Inflammatory macrophage treated with lipopolysaccharide for 1 hour (primary cell): ENCODE measurements at places on chromosomes 2 and 18.

DNA sequence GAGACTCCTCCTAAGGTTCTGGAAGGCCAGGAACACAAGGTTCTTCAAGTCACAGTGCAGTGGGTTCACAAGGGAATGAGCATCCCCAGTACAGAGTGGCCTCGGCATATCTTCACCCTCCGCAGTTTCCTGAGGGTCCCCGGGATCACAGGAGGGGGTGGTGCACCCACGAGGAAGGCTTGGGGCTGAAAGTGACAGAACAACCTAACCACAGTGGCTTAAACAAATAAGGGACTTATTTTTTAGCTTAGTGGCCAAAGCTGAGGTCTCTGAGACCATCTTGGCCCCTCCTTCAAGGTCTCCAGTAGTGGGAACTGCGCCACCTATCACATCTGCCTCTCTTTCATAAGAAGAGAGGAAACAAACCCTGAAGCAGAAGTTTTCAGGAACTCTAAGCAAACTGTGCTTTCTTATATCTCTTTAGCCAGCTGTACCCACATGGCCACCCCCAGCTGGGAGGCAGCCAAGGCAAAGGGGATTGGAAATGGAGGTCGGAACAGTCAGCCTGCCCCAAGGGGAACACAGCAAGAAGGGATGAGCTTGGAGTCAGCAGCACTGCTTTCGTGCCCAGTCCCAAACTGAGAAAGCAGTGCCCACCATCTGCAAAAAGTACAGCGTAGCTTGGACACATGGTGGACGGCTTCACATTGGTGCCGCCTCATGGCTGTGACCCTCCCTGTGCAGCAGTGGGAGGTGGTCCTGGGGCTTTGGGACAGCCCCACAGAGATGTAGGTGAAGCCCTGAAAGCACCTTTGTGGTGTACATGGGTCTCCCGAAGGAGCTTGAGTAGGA, 260.0 kb upstream of the ID2 start:
- no peak for DNase-seq

DNA sequence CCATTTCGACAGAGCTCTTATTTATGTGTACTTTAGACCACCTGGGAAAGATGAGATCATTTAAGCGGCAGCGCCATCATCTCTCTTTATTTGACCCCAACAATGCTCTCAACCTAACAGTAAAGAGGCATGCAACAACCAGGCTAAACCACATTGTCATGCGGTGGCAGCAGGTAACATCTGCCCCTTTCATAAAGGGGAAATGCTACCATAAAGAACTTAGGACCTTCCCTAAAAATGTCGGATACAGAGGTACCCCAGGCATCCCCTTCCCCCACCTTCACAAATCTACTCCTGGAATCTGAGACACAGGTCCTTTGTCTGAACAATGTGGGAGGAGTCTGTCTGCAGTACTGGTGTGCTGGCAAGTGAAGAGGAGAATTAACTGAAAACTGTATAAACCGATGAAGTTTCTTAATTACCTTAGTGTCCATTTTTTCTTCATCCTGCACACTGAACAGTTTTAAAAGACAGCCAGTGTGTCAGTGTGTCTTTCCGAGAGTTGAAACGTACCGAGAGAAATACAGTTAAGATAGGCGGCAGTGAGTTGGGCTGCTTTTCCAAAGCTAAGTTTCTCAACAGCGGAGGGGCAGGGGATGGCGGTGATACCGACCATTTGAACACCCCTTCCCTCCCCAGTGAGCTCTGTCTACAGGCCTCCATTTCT, 1.9 kb downstream of the MEX3C start:
- no peak for DNase-seq

DNA sequence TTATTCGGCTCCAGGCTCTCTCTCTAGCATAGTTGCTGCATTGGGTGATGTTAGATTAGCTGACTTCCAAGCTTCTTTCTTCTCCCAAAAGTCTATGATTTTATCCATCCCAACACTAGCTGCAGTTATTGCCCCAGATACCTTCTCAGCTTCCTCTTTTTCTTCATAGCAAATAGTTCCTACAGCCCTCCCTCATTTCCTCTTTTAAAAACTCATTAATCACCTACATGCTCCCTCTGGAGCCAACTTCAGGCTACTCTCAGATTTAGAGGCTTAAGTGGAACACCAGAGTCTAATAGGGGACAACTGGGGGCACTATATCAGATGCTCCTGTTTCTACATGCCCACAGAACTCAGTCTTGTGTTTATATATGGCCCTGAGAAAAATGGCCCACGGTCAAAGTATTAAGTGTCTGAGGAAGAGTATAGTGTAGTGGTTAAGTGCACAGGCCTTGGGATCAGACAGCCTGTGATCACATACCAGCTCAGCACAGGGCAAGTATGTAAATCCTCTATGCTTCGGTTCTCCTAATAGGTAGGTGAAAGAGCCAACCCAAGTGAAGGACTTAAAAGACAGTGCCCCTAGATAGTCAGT, 241.9 kb upstream of the SLC14A2 start:
- peak; percentile 44 for DNase-seq

- DNase-seq: no peak
These were observed 351.4 kb upstream of the HS6ST1 start for GRCh38 chr2:128670066-128670465.

GRCh38 chr2:75200140-75201096, 1.1 kb upstream of the TACR1 start:
- no peak for DNase-seq

DNA sequence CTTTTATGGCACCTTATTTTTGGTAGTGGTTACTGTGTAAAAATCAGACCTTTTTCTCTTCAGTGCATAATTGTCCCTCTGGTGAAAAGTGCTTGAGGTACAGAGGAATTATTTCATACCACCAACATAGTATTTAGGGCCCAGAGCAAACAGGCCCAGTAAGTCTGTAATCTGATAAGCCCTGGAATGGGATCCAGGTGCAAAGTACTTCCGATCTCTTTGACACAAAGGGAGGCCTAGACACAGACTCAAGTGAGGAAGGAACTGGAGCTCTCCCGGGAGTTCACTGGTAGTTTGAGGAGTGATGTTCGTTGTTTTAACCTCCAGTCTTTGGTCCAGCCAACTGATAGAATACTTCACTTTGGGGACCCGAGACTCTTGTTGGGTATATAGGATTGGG, 57.4 kb downstream of the RAB31 start:
- no peak for DNase-seq
